ENCODE measurements at places on chromosomes 7 and 10. TPM values are rescaled to one million over a fixed set of nuclear protein-coding genes. Genes with fewer than 3 reads are reported as not detected.

- H3K27ac ChIP-seq: no peak overlapping the region
- no peak for DNase-seq
These were observed 964.9 kb downstream of the REEP3 start for GRCh38 chr10:64486149-64486548.

DNA sequence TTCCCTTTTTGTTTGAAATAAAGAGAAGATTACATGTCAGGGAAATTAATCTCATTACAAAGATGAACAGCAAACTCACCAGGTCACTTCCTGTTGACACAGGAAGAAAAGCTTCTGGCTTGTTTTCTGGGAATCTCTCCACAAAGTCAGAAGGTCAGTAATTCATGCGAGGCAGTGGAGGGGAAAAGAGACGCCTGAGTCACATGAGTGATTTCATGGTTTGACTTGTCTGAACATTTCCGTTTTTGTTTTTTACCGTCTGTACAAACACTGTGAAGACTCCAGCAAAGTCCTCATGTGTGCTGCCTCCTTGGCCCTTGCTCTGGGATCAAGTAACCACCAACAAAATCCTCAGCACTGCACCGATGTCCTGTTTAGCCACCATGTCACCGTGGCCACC lies 2.5 kb upstream of the HABP2 start:
- H3K4me1 ChIP-seq: peaks cover 8% of the 10 kb centered on the region
- H3K27ac ChIP-seq: no peak overlapping the region
- H3K27me3 ChIP-seq: peaks cover 2% of the 10 kb centered on the region
- H3K4me3 ChIP-seq: no peak overlapping the region
- DNase-seq: no peak

- no peaks in the 10 kb centered on the region for H3K36me3 ChIP-seq
- DNase-seq: no peak
- H3K4me1 ChIP-seq: peaks cover 2% of the 10 kb centered on the region
- no peak overlapping the region for H3K4me3 ChIP-seq
- H3K27me3 ChIP-seq: peaks cover 3% of the 10 kb centered on the region
These were observed 55.8 kb downstream of the CDHR3 start for GRCh38 chr7:106018566-106019469.

- H3K27ac ChIP-seq: no peak overlapping the region
- no peak overlapping the region for H3K4me3 ChIP-seq
- H3K36me3 ChIP-seq: no peaks in the 10 kb centered on the region
- peaks cover 2% of the 10 kb centered on the region for H3K27me3 ChIP-seq
- DNase-seq: no peak
These were observed 52.4 kb upstream of the GNAI1 start for GRCh38 chr7:80082213-80082612.

DNA sequence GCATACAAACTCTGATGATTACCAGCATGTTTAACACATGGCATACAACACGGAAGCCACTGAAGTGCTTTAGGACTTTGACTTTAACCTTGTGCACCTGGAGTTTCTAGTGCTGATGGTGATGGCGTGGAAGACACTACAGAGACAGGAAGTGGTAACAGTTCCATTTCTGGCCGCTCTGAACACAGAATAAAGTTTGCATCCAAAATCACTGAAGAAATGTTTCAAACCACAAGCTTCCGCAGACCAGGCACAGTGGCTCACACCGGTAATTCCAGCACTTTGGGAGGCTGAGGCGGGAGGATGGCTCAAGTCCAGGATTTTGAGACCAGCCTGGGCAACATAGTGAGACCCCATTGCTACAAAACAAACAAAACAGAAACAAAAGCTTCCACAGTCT lies 40.3 kb upstream of the TNPO3 start:
- H3K4me1 ChIP-seq: no peaks in the 10 kb centered on the region
- no peak overlapping the region for H3K4me3 ChIP-seq
- H3K36me3 ChIP-seq: no peaks in the 10 kb centered on the region
- H3K27ac ChIP-seq: no peak overlapping the region

DNA sequence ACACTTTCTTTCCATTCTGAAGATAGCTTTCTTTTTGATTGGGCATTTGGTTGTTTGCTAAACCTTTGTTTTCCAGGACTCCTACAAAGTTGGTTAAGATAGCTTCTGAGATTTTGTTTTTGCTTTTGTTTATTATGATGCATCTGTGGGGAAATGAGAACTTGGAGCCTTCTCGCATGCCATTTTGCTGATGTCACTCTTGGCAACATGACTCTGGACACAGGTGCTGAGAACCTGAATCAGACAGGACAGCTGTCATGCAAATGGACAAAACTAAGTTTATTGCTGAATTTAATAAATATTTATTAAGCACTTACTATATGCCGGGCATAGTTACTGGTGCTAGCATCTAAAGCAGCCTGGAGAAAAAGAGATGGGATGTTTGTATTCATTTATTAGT lies 274.1 kb downstream of the ZEB1 start:
- peaks cover 4% of the 10 kb centered on the region for H3K36me3 ChIP-seq
- H3K4me3 ChIP-seq: no peak overlapping the region
- no peaks in the 10 kb centered on the region for H3K27me3 ChIP-seq

DNA sequence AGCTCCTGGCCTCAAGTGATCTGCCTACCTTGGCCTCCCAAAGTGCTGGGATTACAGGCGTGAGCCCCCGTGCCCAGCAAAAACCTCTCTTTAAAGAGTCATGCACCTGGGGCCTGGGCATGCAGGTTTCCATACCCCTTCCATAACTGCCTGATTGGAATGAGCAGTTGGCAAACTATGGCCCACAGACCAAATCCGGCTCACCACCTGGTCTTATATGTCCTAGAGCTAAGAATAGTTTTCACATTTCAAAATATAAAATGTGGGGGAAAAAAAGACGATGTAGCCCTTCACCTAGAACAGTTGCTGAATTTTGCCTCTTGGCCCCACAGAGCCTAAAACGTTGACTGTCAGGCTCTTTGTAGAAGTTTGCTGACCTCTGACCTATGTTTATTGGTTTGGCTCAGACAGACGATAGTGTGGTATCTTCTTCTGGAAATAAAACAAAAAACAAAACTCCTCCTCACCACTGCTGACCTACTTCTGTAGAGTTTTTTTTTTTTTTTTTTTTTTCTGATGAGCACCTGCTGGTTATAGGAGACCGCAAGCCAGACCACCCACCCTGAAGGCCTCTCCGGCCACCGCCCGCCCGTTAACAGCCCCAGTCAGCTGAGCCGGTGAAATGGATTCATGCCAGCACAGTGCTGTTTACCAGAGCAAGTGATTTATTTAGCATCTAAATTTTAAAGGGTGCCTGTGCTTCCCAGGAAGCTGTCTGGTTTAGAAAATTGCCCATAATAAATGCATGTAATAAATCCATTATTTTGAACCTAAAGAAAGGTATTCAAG lies 33.5 kb upstream of the SFRP5 start:
- peaks cover 2% of the 10 kb centered on the region for H3K27me3 ChIP-seq
- H3K27ac ChIP-seq: no peak overlapping the region
- H3K4me3 ChIP-seq: no peak overlapping the region
- no peaks in the 10 kb centered on the region for H3K4me1 ChIP-seq

DNA sequence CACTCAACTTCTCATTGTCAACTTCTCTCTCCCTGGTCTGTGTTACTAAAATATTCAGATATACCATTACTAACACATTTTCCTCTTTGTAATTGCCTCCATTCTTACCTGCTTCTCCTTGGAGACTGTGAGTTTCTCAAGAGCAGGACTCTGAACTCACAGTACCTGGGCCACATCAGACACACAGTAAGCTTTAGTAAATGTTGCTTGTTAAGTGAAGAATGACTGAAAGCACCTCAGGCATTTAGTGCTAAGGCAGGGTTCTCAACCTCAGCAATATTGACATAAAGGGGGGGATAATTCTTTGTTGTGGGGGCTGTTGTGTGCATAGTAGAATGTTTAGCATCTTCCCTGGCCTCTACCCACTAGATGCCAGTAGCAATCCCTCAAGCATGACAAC lies 72.0 kb upstream of the RAB11FIP2 start:
- H3K27me3 ChIP-seq: no peaks in the 10 kb centered on the region
- H3K27ac ChIP-seq: no peak overlapping the region
- H3K4me1 ChIP-seq: no peaks in the 10 kb centered on the region
- H3K4me3 ChIP-seq: no peak overlapping the region

DNA sequence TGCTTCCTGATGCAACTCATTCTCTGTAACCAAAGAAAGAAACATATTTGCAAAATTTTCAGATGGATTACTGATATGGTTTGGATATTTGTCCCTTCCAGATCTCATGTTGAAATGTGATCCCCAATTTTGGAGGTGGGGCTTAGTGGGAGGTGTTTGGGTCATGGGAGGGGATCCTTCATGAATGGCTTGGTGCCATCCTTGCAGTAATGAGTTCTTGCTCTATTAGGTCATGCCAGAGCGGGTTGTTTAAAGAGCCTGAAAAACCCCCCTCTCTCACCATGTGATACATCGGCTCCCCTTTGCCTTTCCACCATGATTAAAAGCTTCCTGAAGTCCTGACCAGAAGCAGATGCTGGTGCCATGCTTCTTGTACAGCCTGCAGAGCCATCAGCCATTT lies 43.8 kb upstream of the PRKG1 start:
- H3K4me1 ChIP-seq: peaks cover 3% of the 10 kb centered on the region
- H3K4me3 ChIP-seq: no peak overlapping the region
- no peaks in the 10 kb centered on the region for H3K27me3 ChIP-seq
- DNase-seq: no peak
- H3K27ac ChIP-seq: no peak overlapping the region

- peaks cover 5% of the 10 kb centered on the region for H3K27me3 ChIP-seq
- H3K4me3 ChIP-seq: no peak overlapping the region
- H3K27ac ChIP-seq: no peak overlapping the region
- DNase-seq: no peak
- H3K36me3 ChIP-seq: no peaks in the 10 kb centered on the region
These were observed 282.8 kb downstream of the RPS24 start for GRCh38 chr10:78316451-78316931.

DNA sequence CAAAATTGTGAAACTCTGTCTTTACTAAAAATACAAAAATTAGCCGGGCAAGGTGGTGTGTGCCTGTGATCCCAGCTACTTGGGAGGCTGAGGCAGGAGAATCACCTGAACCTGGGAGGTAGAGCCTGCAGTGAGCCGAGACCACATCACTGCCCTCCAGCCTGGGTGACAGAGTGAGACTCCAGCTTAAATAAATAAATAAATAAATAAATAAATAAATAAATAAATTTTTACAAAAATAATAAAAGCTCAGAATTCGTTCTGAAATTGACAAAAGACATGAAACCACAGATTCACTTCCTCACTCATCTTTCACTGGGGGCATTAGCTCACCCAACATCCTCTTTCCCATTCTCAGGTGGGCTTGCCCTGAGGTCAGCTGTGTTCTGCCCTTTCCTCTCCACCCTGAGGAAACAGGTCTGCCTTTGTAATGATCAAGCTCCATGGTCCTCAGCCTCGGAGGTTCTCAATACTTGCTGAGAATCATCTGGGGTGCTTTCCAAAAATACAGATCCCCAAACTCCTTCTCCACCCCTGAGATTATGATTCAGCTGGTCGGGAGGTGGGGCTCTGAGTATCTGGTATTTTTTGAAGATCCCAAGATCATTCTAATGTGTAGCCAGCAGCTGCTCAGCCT lies 29.2 kb upstream of the APBB1IP start:
- H3K36me3 ChIP-seq: no peaks in the 10 kb centered on the region
- peaks cover 2% of the 10 kb centered on the region for H3K27me3 ChIP-seq
- no peak overlapping the region for H3K4me3 ChIP-seq
- no peaks in the 10 kb centered on the region for H3K4me1 ChIP-seq

GRCh38 chr7:12584930-12585329 lies 14.4 kb downstream of the SCIN start:
- no peak overlapping the region for H3K4me3 ChIP-seq
- H3K4me1 ChIP-seq: peaks cover 4% of the 10 kb centered on the region
- no peaks in the 10 kb centered on the region for H3K27me3 ChIP-seq
- no peak for DNase-seq

- H3K27ac ChIP-seq: no peak overlapping the region
- no peak for DNase-seq
- peaks cover 2% of the 10 kb centered on the region for H3K27me3 ChIP-seq
- peaks cover 5% of the 10 kb centered on the region for H3K4me1 ChIP-seq
- no peak overlapping the region for H3K4me3 ChIP-seq
These were observed 290.8 kb upstream of the COBL start for GRCh38 chr7:51607447-51607846.

DNA sequence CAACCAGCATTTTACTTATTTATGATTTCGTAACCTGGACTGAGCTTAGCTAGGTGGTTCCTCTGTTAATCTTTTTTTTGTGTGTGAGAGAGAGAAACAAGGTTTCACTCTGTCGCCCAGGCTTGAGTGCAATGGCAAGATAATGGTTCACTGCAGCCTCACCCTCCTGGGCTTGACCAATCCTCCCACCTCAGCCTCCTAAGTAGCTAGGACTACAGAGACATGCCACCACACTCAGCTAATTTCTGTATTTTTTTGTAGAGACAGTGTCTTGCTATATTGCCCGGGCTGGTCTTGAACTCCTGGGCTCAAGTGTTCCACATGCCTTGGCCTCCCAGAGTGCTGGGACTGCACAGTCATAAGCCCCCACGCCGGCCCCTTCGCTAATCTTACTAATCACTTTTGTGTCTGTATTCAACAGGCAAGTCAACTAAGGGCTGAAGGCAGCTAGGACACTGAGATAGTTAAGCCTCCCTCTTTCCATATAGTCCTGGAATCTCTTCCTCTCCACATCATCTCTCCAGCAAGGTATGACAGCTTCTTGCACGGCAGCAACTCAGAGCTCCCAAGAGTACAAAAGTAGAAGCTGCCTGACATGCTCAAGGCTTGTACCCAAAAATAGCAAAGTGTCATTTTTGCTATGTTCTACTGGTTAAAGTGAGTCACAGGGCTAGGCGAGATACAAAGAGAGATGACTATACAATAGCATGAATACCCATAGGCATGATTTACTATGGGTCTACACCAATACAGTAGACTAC lies 11.3 kb downstream of the KMT2C start:
- no peak overlapping the region for H3K4me3 ChIP-seq
- H3K27me3 ChIP-seq: no peaks in the 10 kb centered on the region
- peaks cover 5% of the 10 kb centered on the region for H3K4me1 ChIP-seq
- DNase-seq: no peak
- no peaks in the 10 kb centered on the region for H3K36me3 ChIP-seq

Gene FAM25C
- not detected for total RNA-seq

Gene OPN4
- not detected for total RNA-seq

Gene HEPACAM2
- total RNA-seq: not detected

Gene FANK1
- 9.4 TPM for total RNA-seq

Gene HYAL4
- total RNA-seq: 3.1 TPM

Gene DUSP5
- total RNA-seq: 46.0 TPM

Gene KCNH2
- total RNA-seq: 3.4 TPM

Gene VPS50
- 20.6 TPM for total RNA-seq

Gene DPYSL4
- total RNA-seq: 15.0 TPM

Gene OPALIN
- total RNA-seq: not detected

Gene KMT2E
- 71.0 TPM for total RNA-seq
